NK-92 treated with Interleukin-12 subunit alpha and Interleukin-12 subunit beta, amount 100 ng/mL, for 24 hours (cell line): ENCODE measurements at places on chromosomes 13 and 19.

GRCh38 chr13:74868049-74868448 lies 613.9 kb downstream of the TBC1D4 start:
- no peak for DNase-seq

DNA sequence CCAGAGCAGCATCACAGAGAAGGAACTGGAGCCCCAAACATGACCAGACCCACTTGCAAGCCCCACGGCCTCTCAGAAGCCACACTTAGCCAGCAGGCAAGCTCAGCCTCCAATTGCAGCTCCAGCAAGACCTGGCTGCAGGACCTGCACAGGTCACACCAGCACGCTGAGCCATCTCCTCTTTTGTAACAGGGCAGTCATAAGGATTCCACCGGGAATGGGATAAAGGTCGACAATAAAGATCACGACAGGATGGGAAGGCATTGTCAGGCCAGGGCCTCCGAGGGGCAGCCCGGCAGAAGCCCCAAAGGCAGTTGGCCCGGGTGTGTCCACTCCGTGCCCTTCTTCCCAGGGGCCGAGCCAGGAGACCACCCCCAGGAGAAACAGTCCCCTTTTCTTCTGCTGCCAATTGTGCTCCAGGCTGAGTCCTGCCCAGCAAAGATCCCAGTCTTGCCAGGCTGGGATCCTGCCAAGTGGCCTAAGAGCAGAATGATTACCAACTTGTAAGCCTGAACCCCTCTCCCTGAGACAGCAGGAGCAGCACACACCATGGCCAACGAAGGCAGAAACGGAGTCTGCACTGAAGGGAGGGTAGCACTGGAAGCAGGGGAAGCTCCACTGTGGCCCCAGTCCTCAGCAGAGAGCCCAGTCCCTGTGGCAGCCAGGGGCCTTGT lies 12.5 kb downstream of the PEPD start:
- no peak for DNase-seq

DNA sequence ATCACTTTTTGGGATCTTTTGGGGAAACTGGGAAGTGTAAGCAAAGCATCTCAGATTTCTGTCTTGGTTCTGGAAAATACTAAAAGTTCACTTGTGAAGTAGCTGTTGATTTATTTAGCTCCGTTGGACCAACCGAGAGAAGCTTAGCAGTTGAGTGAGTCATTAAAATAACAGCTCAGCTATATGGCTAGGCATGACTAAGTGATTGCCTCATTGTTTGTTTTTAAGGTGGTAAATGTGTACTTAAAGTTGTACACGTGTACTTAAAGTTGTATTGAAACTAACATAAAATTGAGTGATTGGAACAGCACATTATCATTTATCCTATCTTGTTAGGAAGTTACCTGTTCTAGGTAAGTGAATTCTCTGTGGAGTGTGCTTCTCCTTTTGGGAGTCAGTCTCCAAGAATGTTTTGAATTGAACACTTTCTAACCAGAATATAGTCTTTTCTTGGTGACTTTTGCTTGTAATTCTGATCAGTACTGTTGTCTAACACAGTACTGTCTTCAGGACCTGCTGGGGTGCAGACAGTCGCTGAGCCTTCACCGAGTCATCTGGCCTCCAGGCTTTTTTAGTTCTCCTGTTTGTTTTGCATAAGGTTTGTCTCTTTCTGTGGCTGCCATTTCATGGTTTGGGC lies 2.9 kb upstream of the DCUN1D2 start:
- no peak for DNase-seq

- no peak for DNase-seq
These were observed 116.4 kb downstream of the FRY start for GRCh38 chr13:32147976-32148375.
